RPMI8226 (cell line): ENCODE measurements at places on chromosomes 2 and 18.

DNA sequence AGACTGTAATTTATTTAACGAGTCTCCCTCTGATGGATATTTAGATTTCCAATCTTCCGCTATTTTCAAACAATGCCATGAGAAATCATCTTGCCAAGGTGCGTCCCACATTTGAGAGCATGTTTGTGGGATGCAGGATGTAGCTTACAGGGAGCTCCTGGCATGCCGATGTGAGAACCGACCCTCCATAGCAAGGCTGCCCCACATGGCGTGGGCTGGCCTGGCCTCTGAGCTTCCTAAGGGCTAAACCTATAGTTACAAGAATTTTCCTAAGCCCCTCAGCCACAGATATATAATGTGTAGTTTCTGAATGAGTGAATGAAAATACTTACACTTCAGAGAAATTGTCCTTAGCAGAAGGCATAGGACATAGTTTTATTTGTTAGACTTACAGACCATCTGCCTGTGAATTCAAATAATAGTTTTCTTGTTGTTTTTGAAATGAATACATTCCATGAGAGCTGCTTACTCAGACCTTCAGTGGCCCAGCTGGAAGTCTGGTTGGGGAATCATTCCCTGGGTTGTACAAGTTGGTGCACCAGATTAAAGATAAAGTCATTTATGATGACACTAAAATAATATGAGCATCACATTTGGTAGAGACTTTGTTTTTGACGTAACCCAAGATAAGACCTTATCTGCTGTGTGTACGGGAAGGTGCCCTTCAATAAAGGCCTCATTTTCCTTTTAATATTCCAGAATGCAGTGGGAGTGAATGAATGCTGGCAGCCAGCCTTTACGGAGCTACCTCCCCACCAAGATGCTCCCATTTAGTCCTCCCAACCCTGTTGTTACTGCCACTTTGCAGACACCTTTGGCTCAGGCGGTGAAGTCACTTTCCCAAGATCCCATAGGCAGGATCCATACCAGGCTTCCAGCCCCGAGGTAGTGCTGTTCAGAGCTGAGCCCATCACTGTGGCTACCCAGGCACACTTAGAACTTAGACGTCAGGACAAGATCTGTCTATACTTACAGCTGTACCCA, 107.1 kb downstream of the GLI2 start:
- no peak for DNase-seq

GRCh38 chr2:65420712-65421431, 11.5 kb downstream of the SPRED2 start:
- DNase-seq: peak; percentile 35

GRCh38 chr18:70376914-70377258, 88.0 kb downstream of the SOCS6 start:
- DNase-seq: no peak

DNA sequence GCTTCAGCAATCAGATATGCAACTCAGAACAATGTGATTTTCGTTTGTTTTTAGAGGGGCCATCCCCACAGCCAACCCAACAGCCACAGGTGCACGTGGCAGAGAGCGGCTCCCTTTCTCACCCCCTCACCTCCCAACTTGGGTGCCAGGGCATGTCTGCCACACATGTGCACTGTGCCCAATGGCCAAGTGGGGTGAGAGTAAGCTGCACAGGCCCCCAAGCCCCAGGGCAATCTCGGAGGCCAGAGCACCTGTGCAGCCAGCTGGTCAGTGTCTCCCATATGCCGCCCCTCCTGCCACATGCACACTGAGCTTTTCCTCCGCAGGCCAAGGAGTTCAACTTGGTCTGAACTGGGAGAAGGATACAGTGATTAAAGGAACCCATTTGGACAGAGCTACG, 1130.2 kb downstream of the DSC3 start:
- DNase-seq: no peak

GRCh38 chr2:30403592-30404312, 43.3 kb upstream of the LCLAT1 start:
- DNase-seq: no peak

- no peak for DNase-seq
Measured at GRCh38 chr2:96072746-96073145, 38.0 kb upstream of the GPAT2 start.

DNA sequence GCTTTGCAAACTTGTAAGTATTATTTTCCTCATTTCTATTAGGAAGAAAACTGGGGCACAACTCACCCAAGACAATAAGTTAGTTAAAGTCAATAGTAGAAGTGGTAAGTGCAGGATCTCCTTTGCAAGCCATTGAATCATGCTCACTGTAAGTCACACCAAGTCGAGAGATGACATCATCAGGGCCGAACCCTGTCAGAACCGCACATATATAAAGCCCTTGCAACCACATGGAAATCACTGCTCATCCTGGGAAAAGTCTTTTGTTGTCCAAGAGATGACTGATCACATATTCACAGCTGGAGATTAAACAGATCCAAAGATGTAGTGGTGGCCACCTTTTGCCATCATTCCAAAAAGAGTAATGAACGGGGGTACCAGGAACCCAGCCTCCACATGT, 484.8 kb upstream of the ID2 start:
- no peak for DNase-seq

DNA sequence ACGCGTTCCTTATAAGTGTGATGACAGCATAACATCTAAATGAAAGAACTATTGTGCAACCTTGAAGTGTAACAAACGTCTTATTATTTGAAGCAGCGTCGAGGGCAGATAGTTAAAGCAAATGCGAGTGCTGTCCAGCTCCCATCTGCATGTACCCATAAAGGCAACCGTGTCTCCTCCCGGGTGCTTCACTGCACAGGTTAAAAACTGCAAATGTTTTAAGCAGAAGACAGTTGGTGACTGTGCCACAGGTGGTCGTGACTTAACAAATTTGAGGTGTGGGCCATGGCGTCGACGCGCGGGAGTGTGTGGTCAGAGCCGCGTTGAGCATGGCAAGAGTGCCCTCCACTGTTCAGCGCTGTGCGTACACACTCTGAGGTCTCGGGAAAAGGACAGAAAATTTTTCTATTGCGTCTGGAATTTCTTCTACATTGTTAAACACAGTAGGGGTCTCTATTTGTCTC, 6.4 kb downstream of the SALL3 start:
- DNase-seq: peak; percentile 47

DNA sequence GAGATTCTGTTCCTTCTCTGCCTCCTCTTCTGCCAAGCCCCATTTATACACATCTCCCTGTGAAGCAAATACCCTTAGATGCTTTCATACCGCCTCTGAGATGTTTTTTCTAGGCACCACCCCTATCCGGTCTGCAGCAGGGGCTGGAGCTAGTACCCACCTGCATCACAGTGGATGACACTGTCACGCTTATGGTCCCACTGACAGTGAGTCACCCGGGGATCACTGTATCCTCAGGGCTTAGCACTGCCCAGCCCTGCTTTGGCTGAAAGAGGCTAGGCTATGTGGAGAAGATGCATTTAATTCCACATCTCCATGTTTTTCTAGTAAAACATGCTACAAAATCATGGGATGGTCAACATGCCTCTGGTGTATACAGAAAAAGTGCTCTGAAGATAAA, 9.9 kb downstream of the FABP1 start:
- DNase-seq: no peak

DNA sequence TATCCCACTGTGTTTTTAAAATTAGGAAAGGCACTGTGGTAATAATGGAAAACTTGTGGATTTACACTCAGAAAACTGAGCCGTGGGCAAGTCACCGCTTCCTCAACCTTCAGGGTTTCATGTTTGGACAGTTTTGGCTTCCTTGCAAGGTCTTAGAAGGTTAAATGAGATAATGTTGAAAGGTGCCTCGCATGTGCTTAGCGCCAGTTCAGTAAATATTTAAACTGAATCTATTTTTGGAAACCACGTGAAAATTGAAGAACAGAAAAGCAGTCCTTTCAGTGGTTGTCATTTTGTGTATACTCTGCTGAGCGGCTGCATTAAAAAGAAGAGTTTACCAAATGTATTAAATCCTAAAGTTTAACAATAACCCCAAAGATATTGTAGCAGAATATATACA, 15.2 kb upstream of the AGAP1 start:
- DNase-seq: peak; percentile 8

DNA sequence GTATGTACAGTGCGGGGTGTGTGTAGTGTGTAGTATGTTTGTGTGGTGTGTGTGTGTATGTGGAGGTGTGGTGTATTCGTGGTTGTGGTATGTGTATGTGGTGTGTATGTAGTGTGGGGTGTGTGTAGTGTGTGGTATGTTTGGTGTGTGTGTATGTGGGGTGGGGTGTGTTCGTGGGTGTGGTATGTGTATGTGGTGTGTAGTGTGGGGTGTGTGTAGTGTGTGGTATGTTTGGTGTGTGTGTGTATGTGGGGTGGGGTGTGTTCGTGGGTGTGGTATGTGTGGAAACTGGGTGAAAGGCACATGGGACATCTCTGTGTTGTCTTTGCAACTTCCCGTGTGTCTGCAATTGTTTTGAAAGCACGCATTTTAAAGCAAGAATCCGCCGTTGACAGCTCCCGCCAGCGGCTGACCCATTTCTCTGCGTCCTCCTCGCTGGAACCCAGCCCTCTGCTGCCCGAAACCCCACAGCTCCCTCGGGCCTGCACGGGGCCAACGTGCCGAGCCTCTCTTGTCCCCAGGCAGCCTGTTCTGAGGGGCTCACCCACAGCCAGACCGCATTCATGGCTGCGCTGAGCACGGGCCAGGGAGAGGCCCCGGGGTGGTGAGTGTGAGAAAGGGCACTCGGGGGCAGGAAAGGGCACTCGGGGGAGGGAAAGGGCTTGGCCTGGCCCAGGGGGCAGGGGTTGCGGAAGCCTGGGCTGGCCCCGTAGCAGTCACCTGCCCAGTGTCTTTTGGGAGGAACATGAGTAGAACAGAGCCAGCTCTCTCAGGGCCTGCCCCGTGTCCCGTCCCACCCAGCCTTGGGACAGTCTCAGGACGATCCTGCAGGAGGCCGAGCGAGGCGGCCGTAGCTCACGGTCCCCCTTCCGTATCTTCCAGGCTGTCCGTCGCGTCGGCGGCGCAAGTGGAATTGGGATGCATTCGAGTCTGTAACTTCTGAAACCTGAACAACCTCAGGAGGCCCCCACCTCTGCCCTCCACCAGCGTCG, 61.4 kb downstream of the TWIST2 start:
- no peak for DNase-seq

- DNase-seq: peak; percentile 33
Measured at GRCh38 chr2:230865307-230865765, 594 bp downstream of the ITM2C start.

DNA sequence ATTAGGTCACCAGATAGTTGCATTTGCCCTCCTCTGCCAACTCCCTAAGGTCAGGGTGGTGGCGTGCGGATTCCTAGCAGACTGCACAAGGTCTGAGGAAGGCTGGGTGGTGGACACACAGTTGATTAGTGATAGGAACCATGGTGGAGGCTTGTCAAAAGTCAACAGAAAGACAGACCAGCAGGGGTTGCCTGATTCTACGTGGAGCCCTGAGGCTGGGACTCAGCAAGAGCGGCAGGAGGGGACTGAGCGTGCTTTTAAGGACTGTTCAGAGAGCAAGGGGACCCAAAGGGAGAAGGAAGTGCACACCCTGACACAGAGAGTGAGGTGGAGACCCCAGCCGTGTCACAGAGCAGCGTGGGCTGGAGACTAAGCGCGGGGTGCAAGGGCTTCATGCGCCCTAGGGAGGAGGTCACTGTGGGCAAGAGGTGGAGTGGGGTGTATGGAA, 513.2 kb downstream of the RNF144A start:
- DNase-seq: no peak

DNA sequence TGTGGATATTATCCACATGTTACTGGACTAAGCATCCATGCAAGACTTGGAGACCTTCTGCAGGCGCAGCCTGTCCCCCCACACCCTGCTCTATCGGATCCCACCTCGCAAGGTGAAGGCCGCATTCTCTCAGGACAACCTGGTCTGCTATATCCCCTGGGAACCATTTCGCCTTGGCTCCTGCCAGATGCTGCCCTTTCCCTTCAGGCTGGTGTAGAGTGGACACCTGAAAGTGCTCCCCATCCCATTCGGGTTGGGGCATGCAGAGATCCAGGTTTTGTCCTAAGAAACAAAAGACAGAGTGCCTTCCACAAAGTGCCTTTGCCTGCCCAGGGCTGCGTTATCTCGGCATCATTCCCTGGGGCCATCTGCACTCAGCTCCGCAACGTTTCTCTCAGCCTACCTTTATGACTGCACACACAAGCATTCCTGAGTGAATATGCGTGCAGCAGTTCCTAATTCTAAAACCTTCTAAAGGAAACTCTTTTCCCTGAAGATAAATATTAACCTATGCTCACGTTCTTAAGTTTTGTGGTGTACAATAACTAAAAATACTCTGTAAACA, 20.5 kb downstream of the FHL2 start:
- DNase-seq: no peak

DNA sequence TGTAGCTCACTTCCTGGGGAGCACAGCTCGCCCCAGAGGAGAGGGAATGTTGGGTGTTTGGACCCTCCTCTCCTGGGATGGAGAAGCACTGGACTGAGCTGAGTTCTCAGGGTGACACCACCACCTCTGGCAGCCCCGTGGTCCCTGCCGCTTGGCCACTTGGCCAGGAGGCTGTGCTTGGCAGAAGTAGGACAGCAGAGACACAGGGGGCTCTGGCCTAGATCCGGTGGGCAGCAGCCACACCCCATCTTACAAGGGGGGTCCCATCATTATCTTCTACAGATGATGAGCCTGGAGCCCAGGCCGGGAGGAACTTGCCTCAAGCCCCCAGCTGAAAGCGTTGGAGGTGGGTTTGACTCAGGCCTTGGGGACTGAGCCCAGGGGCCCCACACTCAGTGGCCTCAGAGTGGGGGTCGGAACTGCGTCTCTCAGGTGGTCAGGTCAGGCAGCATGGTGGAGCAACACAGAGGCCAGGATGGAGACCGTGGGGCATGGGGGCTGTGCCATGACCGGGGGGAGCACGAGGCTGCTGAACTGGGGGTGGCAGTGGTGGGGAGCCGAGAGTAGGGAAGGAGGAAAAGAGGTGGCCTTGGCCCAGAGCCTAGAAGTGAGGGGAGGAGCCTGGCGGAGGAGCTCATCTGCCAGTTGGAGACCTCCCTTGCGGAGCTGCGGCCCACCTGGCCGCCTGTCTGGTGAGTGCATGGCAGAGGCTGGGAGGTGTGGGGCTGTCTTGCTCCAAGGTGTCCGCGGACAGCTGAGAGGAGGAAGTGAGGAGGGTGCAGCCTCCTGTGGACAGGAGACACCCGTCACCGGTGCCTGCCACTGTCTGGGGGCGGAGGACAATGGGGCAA, 63.6 kb upstream of the HDAC4 start:
- DNase-seq: no peak

DNA sequence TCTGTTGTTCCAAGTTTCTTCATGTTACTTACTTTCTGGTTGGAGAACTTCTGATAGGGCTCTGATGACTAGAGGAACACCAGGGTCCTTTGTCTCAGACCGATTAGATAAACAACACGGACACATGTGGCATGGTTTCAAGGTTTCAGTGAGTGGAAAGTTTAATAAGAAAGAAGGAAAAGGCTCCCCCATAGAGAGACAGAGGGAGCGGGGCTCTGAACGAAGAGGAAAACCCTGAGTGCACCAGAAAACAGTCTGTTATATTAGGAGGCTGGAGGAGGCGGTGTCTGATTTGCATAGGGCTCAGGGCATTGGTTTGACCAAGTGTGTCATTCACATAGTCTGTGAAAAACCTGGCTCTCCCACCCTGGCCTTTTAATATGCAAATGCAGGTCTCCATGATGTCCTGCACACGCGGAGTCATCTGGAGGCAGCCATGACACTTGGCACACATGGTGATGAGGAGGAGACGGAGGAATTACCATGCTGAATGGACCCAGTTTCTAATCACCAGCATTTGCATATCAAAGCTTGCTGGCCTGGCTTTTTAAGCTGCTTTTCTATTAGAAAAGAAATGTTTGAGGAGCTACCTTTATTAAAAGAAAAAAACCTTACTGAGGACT, 94.2 kb downstream of the PTPN4 start:
- no peak for DNase-seq
